CD4-positive, alpha-beta T cell treated with Interleukin-17A for 1 hour (primary cell): ENCODE measurements at places on chromosomes 12 and 14.

GRCh38 chr14:22542360-22542759 lies 46.7 kb downstream of the DAD1 start:
- DNase-seq: no peak

DNA sequence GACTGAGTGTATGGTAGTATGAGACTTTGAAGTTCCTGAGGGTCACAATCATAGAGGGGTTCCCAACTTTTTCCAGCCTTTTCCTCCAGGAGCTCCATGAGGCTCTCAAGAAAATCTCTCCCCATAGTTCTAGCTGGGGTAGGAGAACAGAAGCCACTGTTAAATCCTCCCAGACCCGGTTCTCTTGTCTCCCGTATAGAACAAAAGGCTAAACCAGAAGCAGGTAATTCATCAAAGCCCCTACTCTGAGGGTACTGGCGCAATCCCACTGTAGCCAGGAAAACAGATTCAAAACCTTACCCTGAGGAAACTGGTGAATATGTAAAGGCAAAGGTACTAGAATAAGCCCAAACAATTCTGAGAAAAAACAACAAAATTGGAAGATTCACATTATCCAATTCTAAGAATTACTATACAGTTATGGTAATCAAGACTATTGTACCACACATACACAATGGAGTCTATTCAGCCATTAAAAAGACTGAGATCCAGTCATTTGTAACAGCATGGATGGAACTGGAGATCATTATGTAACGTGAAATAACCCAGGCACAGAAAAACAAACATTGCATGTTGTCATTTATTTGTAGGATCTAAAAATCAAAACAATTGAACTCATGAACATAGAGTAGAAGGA lies 20.5 kb downstream of the OR8S1 start:
- no peak for DNase-seq

GRCh38 chr14:95413289-95414215 lies 93.8 kb upstream of the CLMN start:
- DNase-seq: no peak

DNA sequence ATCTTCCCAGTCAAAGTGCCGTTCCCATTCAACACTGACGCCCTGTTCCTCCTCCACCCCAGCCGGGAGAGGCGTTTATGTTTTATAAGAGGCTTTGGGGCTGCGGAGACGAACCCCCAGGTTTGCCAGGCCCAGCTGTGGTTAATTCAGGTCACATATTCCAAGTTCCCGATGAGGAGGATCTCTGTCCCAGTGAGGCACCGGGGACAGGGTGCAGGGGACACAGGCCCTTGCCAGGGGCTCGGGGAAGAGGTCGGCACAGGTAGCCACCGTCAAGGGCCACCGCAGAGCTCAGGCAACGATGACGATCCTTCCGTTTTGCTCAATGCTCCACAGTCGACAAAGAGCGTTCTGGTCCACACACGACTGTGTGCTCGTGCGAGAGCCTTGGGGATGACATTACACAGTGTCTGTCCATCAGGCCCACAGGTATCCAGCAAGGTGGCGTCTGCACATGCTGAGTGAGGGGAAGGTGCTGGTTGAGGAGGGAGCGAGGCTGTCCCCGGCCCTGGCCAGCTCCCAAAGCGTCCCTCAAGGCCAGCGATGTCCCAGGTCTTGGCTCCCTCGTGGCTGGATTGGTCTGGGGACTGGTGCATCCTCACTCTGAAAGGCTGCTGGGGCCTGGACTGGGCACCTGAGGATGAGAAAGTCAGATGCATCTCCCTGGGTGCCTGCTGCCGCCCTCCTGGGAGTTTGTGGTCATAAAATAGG lies 189.2 kb upstream of the C14orf180 start:
- no peak for DNase-seq

- no peak for DNase-seq
Measured at GRCh38 chr12:128623748-128624147, 200.0 kb downstream of the SLC15A4 start.

DNA sequence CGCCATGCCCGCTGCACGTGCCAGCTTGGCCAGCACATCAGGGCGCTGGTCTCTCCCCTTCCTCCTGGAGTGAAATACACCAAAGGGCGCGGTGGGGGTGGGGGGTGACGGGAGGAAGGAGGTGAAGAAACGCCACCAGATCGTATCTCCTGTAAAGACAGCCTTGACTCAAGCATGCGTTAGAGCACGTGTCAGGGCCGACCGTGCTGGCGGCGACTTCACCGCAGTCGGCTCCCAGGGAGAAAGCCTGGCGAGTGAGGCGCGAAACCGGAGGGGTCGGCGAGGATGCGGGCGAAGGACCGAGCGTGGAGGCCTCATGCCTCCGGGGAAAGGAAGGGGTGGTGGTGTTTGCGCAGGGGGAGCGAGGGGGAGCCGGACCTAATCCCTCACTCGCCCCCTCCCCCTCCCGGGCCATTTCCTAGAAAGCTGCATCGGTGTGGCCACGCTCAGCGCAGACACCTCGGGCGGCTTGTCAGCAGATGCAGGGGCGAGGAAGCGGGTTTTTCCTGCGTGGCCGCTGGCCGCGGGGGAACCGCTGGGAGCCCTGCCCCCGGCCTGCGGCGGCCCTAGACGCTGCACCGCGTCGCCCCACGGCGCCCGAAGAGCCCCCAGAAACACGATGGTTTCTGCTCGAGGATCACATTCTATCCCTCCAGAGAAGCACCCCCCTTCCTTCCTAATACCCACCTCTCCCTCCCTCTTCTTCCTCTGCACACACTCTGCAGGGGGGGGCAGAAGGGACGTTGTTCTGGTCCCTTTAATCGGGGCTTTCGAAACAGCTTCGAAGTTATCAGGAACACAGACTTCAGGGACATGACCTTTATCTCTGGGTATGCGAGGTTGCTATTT lies 914 bp upstream of the CCND2 start:
- peak; percentile 79 for DNase-seq

DNA sequence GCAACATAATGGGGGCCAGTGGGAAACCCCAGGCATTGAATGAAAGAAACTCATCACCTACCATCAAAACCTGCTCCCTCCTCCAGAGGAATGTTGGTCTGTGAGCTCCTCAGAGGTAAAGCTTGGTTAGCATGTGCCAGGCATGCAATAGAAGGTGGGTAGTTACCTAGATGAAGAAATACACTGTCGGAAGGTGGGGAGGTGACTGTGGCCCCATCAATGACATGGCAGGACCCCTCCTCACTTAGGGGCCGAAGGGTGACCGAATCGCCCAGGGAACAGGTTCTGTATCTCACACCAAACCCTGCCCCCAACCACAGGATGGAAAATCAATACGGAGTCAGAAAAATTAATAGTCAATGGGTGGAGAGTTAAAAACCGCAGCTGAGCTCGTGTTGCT lies 135.6 kb downstream of the BCL11B start:
- no peak for DNase-seq

DNA sequence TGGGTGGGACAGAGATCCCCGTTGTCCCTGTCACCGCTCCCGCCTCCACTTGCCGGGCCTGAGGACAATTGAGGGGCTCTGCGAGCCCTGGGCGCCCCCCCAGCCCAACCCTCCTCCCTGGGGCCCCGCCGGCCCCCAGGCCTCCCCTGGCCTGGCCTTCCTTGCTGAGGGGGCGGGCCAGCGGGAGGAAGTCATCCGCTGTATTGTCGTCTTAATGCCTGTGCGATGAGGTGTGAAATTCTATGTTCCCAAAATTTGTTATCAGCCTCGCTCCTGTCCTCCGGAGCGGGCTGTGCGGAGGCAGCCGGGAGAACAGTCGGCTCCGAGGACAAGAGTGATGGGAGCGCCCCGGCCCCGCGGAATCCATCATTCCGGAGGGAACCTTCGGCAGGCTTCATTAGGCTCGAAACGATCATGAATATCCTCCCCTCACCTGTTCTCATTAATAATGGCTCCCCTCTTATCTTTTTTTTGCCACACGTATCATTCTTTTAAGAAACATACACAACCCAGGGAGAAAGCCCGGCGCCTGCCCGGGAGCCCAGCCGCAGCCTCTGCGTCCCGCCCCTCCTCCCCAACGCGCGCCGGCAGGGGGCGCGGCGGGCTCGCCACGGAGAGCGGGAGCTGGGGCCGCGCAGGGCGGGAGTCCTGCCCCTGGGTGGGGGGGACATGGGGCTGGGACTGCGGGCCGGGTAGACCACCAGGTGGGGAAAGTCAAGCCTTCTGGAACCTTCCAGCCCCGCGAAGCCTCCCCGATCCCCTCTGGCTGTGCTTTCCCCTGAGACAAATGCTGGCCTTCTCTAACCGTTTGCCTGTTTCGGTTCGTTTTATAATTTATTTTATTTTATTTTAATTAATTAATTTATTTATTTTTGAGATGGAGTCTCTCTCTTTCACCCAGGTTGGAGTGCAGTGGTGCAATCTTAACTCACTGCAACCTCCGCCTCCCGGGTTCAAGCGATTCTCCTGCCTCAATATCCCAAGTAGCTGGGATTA lies 17.1 kb upstream of the DLK1 start:
- DNase-seq: no peak

DNA sequence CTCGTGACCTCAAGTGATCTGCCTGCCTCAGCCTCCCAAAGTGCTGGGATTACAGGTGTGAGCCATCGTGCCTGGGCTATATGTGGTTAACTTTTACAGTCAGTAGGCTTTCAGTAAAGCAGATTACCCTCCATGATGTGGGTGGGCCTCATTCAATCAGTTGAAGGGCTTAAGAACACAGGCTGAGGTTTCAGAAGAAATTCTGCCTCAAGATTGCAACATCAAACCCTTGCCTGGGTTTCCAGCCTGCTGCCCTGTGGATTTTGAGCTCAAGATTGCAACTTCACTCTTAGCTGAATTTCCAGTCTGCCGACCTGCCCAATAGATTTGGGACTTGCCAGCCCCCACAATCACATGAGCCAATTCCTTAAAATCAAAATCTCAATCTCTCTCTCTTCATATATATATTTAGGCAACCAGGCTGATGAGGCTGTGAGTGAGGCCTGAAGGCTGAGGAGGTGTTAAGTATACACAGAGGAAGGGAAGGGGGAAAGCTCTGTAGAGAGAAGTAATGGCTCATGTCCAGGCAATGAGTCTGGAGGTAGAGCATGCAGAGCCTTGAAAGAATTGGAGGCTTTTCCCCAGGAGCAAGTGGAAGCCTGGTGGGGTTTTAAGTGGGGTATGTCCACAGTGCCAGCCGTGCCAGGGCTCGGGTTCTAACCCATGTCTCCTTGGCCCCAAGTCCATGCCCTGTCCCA lies 33.3 kb upstream of the ACTN1 start:
- DNase-seq: no peak
